Calu3 (cell line): ENCODE measurements at places on chromosomes 7 and 10. TPM values are rescaled to one million over a fixed set of nuclear protein-coding genes. Genes with fewer than 3 reads are reported as not detected.

Gene CDC14C
- 0.24 TPM in 1 of 2 replicates, not detected in the other for total RNA-seq

Gene RTKN2
- 25.0 and 26.7 TPM in 2 replicates for total RNA-seq

DNA sequence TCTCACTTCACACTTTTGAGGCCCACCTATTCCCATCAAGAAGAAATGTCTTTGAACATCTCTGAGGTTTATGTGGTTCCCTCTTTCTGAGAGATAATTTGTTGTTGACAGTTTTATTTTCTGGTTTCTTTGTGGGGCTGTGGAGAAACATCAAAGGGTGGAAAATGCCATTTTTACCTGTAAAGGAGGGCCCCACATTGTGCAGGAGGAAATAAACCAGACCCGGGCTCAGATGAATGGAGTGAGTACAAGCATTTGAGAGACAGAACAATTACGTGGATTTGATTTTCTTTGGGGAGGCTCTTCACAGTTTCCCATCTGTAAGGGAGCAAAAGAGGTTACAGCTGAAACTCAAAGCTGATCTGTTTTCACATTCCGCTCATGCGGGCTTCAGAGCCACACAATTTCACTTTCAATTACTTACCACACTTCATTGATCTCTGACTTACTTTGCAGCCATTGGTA is 29.8 kb downstream of the ITPRIP start:
- DNase-seq, result no peak

Gene LOXL4
- 2.2 and 2.6 TPM in 2 replicates for total RNA-seq

DNA sequence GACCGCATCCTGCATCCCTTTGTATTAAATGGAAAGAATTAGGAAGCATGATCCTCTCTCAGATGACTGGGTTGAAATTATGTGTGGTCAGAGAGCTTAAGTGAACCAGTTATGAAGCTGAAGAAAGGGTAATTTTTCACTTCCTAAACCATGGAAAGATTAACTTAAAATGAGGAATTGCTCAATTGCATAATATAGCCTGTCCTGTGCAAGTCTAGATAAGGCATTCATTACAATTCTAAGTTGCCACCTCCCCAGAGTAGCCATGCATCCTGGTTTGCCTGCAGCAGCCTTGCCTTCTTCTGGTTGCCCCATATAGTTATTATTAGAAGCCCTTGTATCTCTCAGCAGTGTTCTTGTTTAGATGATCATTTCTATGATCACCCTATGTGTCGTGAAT is 45.3 kb downstream of the STARD3NL start:
- no peak for DNase-seq

DNA sequence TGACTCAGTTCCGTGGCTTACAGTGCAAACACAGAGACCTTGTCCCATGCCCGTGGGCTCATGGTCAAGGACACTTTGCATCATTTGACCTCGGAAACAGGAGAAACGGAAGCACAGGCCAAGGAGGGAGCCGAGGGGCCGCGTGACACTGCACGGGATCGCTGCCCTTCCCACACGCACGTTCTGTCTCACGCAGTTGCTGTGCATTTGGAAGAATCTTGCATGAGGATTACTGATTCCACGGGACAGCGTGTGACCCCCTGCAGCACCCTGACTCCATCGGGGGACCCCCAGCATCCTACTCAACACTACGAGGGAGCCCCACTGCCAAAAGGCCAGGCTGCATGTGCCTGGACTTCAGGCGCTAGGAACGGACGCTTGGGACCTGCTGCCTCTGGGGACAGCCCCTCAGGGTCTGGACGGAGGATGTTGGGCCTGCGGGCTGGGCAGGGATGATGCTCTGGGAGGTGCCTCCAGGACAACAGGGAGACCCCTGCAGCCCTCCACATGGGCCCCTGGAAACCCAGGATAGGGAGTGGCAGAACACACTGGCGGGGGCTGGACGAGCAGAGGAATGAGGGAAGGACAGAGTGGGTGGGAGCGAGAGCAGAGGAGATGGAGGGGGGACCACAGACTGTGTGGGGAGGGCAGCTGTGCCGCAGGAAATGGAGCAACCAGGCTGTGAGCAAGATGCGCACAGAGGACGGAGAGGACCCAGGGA is 222.2 kb downstream of the DNAJB6 start:
- DNase-seq, result no peak

Gene GIMAP5
- not detected in 2 replicates for total RNA-seq

DNA sequence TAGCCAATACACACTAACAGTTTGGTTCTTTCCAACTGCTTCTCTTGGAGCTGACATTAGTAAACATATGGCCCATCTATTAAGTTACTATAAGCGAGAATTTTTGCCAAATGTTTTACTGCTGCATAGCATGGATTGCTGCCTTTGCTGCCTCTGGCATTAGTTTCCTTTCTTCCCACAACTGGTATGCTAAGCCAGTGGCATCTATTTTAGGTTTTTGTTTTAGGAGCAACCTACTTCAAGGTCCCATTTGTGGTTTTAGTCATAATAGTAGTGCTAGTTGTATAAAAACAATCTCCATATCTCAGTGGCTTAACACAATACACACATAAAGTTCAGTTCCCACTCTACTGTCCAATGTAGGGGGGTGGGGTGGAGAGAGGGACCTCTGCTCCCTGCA is 25.9 kb upstream of the PANK1 start:
- no peak for DNase-seq

DNA sequence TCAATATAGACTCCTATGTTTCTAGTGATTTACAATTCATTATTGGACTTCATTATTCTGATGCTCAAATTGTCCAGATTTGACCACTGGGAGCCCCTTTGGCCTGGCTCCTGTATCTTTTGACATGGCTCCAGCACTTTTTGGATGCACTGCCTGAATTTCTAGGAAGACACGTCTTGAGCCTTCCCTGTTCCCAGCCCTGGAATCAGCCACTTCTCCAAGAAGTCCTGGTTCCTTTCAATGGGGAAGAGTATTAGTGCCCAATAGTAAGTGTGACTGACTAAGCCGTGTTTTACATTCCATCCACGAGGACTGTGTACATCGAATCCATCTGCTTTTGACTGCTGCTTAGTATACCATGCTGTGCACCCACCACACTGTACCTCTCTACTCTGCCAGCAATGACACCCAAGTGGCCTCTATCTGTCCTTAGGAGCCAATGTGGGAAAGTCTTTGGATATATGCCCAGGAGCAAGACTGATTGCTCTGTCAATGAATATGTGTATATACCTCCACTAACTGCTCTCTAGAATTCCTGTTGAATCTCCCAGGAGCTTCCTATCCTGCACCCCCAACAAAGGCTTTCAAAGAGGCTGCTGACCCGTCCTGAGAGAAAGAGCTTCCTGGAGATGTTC is 23.2 kb upstream of the NPFFR1 start:
- no peak for DNase-seq

DNA sequence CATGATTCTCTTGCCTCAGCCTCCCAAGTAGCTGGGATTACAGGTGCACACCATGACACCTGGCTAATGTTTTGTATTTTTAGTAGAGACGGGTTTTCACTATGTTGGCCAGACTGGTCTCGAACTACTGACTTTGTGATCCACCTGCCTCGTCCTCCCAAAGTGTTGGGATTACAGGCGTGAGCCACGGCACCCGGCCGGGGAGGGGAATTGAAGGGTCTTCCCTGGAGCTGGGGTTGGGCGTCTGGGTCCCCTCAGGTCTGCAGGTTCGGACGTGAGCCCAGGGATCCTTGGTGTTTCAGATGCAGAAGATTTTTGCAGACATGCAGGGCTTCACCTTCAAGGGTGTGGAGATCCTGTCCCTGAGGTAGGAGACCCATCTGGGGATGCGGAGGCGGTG is 6.0 kb upstream of the MUC12 start:
- DNase-seq, result no peak

DNA sequence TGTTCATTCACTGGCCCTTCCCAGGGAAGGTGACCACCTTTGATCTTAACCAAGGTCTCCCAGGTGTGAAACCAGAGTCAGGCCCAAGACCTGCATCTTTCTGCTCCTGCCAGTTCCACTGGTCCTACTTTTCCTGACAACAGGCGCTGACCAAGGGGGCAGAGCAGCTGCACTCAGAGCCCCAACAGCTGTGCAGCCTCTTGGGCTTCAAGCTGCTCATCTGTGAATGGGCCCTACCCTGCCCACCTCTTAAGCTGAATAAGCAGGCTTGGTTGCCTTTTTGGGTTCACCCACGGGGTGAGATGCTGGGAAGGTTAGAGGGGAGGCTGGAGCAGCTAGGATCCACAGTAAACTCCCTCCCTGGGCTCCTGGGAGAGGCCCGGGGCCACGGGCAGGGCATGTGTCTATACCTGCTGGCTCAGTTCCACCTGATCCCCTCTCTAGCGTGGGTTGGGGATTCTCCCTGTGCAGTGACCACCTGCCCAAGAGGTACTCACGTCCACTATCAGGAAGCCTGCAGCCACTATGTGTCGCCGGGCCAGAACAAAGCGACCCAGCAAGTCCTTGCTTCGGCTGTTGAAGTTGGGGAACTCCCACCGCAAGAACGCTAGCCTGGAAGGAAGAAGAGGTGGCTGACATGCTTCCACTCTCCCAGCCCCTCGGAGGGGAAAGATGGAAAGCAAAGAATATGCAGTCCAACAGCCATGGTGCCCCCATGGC is 10.6 kb downstream of the TBRG4 start:
- DNase-seq, result no peak

GRCh38 chr7:155381852-155382801 is 75.8 kb upstream of the EN2 start:
- no peak for DNase-seq

DNA sequence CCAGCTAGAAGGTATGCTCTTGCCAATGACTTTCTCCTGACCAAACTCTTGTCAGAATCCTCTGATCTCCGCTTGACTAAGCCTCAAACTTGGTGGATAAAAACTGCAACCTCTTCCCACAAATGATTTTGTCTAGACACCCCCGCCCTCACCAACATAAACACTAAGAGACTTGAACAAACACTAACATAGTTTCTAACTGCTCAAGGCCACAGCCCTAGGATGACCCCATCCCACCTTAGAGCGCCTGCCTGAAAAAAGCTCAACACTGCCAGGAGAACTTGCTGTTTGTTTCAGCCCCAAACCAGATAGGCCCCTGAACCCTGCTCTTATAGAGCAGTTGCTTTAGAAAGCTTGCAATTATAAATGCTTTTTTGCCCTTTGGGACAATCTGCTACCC is 71.8 kb downstream of the LRRN3 start:
- no peak for DNase-seq

- DNase-seq, result peak; percentile 72
These were observed 107.3 kb downstream of the SNX10 start for GRCh38 chr7:26398756-26399509.

DNA sequence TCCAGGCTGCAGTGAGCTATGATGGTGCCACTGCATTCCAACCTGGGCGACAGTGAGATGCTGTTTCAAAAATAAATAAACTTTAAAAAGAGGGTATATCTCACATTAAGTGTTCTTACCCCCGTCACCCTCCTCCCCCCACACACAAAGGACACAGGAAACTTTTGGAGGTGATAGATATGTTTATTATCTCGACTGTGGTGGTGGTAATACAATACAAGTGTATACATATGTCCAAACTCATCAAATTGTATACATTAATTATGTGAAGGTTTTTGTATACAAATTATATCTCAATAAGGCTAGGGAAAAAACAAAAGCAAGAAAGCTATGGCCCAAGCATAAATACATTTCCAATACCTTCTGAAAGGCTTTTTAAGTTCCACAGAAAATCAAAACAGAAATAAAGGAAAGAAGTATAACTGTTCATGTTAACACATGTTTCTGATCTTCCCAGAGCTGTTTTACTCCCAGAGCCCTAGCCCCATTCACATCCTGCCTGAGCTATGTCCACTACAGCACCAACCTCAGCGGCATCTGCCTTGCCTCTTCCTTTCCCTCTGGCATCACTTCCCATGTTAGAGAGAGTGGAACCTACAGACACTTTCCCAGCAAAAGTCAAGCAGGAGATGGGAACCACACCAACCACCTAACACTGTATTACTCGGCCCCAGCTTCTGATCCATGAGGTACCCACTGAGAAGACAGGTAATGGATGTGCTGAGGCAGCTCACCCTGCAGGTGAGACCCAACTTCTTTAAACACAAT is 48.1 kb downstream of the SGMS1 start:
- DNase-seq, result no peak

Gene TSPAN12
- total RNA-seq, result 14.6 and 18.5 TPM in 2 replicates

DNA sequence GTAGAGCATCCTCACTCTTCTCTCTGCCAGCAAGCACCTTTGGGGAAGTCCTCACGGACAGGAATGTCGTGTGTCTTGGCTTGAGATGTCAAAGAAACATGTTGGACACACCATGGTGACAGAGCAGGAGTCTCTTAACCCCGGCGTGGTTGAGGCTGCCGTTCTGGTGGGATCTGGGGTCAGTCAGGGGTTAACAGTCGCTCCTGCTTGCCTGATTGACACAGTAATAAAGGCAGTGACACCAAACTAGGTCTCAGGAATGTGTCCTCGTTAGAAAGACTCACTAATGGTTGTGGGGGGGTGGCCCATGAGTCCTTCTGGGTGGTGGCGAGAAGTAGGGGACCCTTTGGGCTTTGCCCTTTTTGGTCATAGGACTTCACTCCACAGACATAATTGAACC is 69.0 kb downstream of the TCF7L2 start:
- no peak for DNase-seq

- DNase-seq, result no peak
These were observed 15.8 kb upstream of the CPA1 start for GRCh38 chr7:130364451-130364850.

Gene HNRNPF
- total RNA-seq, result 256 and 275 TPM in 2 replicates

GRCh38 chr7:46810986-46811385 is 770.9 kb downstream of the TNS3 start:
- DNase-seq, result no peak

GRCh38 chr10:95423164-95424005 is 132.6 kb upstream of the PDLIM1 start:
- DNase-seq, result no peak

Gene BHLHA15
- total RNA-seq, result 1.7 and 1.8 TPM in 2 replicates

DNA sequence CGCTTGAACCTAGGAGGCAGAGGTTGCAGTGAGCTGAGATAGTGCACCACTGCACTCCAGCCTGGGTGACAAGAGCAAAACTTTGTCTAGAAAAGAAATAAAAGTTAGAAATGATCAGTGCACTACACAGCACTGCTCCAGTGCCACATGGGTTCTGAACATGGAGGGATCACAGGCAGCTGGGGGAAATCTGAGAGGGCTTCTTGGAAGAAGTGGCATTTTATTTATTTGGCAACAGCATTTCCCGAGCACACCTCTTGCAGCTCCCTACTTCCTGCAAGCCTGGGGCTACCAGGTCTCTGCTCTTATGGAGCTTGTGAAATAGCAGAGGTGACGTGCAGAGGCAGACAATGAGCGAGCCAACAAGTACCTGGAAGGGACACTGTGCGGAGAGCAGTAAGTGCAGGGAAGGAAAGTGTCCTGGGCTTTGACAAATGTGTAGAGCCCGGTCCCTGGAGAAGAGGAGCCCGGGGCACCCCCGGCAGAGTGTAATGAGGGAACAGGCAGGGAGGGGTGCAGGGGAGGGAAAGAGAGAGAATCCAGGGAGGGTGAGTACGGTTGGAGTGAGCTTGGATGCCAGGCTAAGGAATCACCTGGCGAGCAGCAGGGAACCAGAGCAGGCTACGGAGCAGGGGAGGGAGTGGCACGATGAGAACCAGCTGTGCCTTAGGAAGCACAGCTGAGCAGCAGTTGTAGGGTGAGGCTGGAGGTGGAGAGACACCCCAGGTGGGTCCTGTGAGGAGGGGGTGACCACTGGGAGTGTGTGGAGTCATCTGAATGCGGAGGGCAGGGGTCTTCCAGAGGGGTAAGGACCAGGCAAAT is 104.6 kb upstream of the CTBP2 start:
- no peak for DNase-seq

Gene SERPINE1
- 1.1 and 1.8 TPM in 2 replicates for total RNA-seq

- no peak for DNase-seq
These were observed 127.5 kb downstream of the SNX10 start for GRCh38 chr7:26419198-26419597.
